Hematopoietic multipotent progenitor cell (in vitro differentiated cells): ENCODE measurements at places on chromosomes 5 and 9. TPM values are rescaled to one million over a fixed set of nuclear protein-coding genes. Genes with fewer than 3 reads are reported as not detected.

The DMRTA1 gene
- total RNA-seq, result under 0.01 TPM

The ZNF462 gene
- 6.5 TPM for total RNA-seq

The CD180 gene
- 0.54 TPM for total RNA-seq

The PCDHGA4 gene
- 0.81 TPM for total RNA-seq

The DMRT1 gene
- not detected for total RNA-seq

The RLN1 gene
- 0.54 TPM for total RNA-seq

The SIMC1 gene
- 11.0 TPM for total RNA-seq

The SPINK6 gene
- total RNA-seq, result not detected

DNA sequence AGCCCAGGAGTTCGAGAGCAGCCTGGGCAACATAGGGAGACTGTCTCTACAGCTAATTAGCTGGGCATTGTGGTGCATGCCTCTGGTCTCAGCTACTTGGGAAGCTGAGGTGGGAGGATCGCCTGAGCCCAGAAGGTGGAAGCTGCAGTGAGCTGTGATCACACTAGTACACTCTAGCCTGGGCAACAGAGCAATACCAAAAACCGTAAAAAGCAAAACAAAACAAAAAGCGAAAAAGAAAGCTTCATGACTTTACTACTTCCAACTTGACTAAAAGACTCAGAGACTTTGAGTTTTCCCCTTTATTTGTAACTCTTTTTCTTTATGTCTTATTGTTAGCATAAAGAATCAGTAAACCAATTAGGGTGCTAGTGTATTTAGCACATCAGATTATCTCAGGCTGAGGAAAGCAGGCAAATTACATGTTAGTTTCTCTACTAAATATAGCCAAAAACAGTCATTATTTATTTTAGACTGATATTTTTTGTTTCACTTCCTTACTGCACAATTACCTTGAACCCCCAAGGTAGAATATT lies 5.4 kb downstream of the RAD17 start:
- DNase-seq, result no peak

- DNase-seq, result peak; percentile 36
Measured at GRCh38 chr5:153551537-153552079, 61.1 kb downstream of the GRIA1 start.

DNA sequence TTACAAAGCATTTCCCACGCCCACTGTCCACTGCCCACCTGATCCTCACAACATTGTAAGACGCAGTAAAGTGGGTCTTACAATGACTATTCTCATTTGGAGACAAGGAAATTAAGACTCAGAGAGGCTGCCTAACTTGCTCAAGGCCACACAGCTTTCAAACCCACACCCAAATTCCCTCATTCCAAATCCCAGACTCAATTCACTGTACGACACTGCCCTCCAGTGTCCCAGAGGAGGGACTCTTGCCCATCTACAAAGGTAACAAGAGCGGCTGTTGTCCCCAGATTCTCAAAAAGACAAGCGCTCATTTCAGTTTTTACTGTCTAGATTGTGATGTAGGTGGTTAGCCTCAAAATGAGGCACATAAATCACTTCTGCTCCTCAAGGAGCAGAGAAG lies 184.6 kb downstream of the ACTL7B start:
- DNase-seq, result peak; percentile 65

DNA sequence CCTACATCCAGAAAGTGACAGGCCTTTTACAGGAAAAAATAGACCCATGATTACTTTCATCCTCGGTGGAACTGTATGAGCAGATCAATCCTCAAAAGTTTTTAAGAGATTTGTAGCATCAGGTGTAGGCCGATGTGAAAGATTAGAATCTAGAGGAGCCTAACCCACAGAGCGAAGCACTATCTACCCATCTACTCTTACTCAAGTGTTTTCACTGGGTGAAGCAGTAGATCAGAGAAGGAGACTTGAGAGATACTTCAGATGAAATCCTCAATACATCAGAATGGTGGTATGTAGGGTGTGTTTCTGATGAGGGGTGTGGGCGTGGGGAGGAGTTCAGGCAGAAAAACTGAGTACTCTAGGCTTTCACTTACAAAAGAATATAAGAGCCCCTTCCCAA lies 192.8 kb downstream of the FER start:
- no peak for DNase-seq

- DNase-seq, result peak; percentile 45
Measured at GRCh38 chr9:133374612-133375115, 1.2 kb downstream of the SURF4 start.

GRCh38 chr5:21071986-21072385 lies 1084.0 kb upstream of the CDH18 start:
- no peak for DNase-seq

GRCh38 chr5:90289837-90290236 lies 119.7 kb downstream of the CETN3 start:
- no peak for DNase-seq

- DNase-seq, result no peak
Measured at GRCh38 chr5:54220230-54221040, 89.9 kb downstream of the ARL15 start.

GRCh38 chr9:116190637-116191396 lies 37.2 kb downstream of the PAPPA start:
- no peak for DNase-seq

DNA sequence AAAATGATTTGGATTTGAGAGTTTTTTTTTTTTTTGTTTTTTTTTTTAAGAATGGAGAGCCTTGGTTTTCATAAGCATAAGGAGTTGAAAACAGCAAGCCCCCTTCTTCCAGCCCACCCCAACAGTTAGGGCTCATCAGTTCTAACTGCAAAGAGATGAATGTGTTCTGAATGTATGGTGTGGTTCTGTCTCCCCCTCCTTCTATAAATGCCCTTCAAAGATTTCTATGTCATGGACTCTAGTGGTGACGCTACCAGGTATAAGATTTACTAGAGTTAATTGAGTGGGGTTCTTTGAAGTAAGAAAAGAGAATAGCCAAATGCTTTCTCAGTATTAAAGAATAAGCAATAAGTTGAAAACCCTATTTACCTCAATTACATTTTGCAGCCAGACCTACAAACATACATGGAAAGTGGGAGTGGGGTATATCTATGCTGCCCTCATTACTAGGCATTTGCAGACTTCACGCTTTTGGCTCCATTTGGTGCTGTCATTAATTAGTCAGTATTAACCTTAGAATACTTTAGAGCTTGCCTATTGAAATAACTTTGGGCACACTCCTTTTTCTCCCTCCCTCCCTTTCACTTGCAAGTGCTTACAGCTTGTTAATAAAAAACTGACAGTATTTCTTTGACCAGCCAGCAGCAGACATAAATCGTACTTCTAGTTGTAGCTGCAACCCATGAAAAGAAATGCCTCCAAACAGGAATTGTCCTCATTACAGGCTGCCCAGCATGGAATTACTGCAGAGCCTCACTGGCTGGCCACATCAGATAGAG lies 667.2 kb upstream of the ZNF608 start:
- no peak for DNase-seq

DNA sequence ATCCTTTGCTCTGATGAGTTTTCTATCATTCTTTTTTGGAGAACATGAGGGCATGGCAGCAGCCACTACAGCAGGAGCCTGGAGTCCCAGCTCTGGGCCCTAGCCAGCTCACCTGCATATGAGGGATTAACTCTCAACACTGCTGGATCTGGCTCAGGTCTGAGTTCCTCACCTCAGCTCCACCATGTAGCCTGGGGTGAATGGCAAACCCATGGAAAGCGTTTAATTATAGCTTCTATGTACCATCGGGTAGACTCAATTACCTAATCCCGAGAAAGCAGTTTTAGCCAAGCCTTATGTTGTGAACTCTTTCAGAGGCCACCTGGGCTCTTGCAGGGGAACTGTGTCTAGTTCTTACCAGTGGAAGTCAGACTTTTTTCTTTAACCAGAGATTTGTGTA lies 3.9 kb upstream of the S100Z start:
- DNase-seq, result no peak

DNA sequence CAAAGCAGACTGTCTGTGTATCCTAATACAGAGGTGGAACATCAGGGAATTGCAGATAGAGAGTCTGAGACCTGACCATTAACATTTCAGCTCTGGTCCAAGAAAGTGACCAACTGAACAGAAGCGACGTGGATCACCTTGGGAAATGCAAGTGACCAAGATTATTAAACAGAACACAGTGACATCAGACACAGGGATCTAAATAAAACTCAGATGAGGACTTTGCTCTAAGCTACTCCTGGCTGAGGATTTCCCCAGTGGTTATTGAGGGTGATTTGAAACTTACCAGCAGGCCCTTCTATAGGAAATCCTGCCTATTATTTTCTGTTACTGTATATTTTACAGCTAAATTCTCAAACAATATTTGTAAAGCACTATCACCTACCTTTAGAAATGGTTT lies 436.0 kb downstream of the TMEM38B start:
- no peak for DNase-seq

- no peak for DNase-seq
Measured at GRCh38 chr9:19486803-19487202, 78.0 kb downstream of the ACER2 start.

- DNase-seq, result no peak
Measured at GRCh38 chr5:161889971-161890370, 42.1 kb downstream of the GABRA1 start.

- no peak for DNase-seq
Measured at GRCh38 chr9:108812396-108813025, 43.3 kb downstream of the ACTL7B start.

GRCh38 chr5:15807248-15807647 lies 307.3 kb downstream of the FBXL7 start:
- DNase-seq, result no peak
